ENCODE measurements at places on chromosomes 4 and X.

GRCh38 chr4:14743172-14743571 is 259.1 kb upstream of the CPEB2 start:
- no peak for DNase-seq

GRCh38 chr4:2545321-2546013 is 9.0 kb downstream of the FAM193A start:
- DNase-seq, result no peak

- no peak for DNase-seq
Observed at GRCh38 chrX:147072747-147073146, 258.2 kb upstream of the CXorf51A start.

DNA sequence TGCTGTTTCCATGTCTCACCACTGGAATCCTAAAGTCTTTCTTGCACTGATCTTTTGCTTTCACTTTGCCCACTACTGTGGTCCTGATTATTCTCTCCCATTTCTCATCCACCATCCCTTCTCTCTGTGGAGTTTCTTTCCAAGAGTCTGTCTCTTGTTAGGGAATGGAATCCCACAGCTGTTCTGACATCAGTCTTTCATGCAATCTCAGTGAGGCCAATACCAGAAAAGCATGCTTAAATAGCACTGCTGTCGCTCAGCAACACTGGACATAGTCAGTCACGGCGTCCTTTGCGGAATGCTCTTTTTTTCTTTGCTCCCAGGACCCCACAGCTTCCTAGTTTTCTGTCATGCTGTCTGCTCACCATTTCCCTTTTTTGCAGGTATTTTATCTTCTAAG is 20.1 kb downstream of the SLITRK4 start:
- no peak for DNase-seq

DNA sequence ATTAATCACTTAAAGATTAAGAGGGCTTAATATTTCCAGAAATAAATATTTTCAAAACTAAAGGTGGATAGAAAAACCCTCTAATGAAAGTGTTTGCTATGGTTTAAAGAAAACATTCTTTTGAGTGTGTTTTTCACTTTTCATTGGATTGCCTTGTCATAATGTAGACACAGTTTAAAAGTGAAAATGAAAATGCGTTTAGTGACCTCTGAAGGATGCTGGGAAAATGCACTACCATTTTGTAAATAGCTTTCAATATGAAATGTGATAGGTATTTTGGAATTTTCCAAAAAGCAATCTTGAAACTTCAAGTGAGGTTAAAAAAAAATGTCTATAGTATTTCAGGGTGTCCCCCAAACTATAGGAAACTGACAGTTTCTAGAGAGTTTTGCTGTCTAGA is 642.2 kb downstream of the C4orf33 start:
- DNase-seq, result no peak

GRCh38 chr4:122045533-122045932 is 93.7 kb upstream of the TRPC3 start:
- no peak for DNase-seq

- DNase-seq, result no peak
Observed at GRCh38 chrX:20545538-20545937, 278.8 kb upstream of the RPS6KA3 start.

DNA sequence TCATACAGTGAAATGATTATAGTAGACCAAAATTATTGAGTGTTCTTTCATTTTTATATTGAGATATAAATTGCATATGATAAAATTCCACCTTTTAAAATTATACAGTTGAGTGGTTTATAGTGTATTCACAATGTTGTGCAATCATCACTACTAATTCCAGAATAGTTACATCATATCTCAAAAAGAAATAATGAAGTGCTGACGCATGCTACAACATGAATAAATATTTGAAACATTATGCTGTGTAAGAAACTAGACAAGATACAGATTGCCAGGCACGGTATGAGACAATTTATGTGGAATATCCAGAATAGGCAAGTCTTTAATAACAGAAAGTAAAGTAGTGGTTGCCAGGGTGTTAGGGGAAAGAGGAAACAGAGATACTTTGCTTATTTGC is 871.7 kb downstream of the FAM133A start:
- DNase-seq, result no peak

GRCh38 chrX:40444133-40444532 is 136.6 kb upstream of the ATP6AP2 start:
- no peak for DNase-seq

DNA sequence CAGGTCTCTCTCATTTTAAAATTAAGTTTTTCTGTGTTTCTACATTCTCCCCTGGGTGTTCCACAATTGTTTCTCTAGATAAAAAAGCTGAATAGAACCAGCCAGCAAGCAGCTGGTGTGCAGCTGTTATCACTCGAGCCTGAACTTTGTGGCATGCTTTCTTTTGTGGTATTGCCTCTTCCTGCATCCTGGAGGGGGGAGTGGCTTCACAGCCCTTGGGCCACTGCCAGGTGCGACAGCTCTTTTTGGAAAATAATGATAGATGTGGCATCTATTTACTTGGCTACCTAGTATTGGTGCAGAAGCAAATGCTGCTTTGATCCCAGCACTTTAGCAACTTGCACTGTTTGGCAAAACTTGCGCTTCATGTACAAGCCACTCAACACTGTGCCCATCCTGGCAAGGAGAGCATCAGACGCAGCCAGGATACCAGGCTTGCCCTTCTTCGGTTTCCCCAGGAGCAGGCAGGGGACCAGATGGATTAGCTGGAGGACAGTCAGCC is 69.4 kb downstream of the HMGB2 start:
- peak; percentile 51 for DNase-seq

- DNase-seq, result no peak
Observed at GRCh38 chr4:123110685-123111084, 188.3 kb upstream of the NUDT6 start.

DNA sequence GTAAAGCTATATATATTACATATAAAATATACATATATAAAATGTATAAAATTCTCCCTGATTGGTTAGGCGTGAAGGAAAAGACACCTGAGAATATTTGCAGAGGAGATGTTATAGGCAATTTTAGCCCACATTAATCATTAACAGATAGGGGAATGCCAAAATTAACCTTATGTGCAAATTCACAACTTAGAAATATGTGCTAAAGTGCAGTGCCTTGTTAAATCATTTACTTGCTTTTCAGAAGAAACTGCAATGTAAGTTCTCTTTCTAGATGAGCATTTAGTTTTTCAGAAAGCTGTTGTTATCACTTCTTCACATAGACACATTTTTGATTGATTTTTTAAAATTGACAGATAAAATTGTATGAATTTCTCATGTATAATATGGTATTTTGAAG is 5.6 kb downstream of the TASL start:
- DNase-seq, result no peak

GRCh38 chr4:133146574-133147241 is 2.4 kb upstream of the PCDH10 start:
- DNase-seq, result no peak

DNA sequence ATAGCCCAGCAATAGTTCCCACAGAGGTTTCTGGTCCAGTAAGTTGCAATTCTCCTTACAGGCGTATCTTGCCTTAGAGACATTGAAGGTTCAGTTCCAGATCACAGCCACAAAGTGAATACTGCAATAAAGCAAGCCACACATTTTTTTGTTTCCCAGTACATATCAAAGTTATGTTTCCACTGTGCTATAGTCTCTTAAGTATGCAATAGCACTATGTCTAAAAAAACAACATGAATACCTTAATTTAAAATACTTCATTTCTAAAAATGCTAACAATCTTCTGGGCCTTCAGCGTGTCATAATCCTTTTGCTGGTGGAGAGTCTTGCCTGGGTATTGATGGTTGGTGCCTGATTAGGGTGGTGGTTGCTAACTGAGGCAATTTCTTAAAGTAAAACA is 659.1 kb downstream of the GRID2 start:
- no peak for DNase-seq

GRCh38 chr4:142813388-142813787 is 32.7 kb downstream of the INPP4B start:
- DNase-seq, result no peak

GRCh38 chrX:50183891-50184290 is 16.9 kb downstream of the AKAP4 start:
- no peak for DNase-seq

DNA sequence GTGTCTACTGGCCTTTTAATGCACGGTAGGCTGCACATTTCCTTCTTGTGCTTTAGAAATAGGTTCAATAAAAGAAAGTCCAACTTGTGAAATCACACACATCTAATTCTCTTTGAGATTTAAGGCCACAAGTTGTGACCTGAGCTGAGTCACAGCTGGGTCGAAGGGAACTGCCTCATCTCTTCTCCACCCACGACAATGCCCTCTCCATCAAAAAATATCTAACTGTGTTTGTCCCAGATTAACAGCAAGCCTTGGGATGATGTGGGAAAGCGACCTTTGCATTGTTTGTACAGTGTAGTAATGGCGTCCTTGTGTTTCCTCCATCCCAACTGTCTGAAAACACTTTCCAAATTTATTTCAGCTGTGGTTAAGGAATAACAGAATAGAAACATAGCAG is 168.9 kb downstream of the AMELX start:
- no peak for DNase-seq

DNA sequence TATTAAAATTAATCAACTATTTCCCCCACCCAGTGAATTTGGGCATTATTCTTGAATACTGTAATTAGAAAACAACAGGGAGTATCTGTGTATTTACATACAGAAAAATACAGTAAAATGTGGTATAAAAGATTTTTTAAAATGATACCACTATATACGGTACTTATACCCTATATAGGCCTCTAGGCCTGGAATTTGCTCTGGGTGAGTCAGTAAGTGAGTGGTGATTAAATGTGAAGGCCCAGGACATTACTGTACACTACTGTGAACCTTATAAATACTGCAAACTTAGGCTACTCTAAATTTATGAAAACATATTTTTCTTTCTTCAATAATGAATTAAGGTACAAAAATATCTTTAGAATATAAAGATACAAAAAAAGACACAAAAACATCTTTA is 6.3 kb upstream of the CSN3 start:
- no peak for DNase-seq

DNA sequence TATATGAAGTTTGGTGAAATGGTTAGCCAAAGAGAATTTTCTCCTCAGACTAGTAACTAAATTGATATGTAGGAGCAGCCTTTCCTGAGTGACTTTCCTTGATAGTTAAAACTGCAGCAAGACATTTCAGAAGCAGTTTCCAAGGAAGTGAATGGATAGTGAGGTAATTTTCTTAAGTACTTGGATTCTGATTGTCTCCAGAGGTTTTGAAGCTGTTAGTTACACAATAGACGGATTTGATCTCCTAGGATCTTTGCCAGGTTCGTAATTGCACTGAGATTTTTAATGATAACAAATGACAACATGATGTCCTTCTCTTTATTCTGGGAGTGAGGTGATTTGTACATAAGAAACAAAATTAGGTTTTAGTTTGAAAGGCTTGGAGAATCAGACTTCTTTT is 29.2 kb downstream of the PRRG1 start:
- no peak for DNase-seq

- no peak for DNase-seq
Observed at GRCh38 chr4:2812612-2813354, 19.9 kb downstream of the SH3BP2 start.

GRCh38 chr4:110663206-110663605 is 40.3 kb upstream of the PITX2 start:
- no peak for DNase-seq

DNA sequence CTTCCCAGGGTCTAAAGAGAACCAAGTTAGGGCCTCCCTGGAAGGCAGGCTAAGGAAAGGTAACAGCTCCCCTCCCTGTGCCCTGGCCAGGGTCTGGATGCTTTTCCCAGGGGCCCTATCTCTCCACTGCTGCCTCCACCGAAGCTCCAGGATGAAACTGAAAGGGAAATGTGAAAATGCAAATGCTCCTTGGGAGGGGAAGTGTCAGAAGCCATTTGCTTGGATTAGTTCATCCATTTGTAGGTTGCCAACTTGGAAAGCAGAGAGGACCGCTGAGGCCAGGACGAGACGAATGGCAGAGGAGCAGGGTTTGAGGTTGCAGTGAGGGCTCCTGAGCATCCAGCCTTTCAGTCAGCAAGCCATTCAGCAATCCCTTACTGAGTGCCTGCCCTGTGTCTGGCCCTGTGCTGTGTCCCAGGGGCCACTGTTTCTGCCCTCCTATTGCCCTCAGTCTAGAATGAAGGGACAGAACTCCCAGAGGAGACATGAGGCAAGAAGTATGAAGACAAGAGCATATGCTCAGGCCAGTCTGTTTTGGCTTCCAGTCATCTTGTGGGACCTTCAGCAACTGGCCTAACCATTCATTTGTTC is 45.9 kb upstream of the PGRMC1 start:
- no peak for DNase-seq

GRCh38 chr4:7736436-7737267 is 203.0 kb downstream of the AFAP1 start:
- DNase-seq, result no peak

DNA sequence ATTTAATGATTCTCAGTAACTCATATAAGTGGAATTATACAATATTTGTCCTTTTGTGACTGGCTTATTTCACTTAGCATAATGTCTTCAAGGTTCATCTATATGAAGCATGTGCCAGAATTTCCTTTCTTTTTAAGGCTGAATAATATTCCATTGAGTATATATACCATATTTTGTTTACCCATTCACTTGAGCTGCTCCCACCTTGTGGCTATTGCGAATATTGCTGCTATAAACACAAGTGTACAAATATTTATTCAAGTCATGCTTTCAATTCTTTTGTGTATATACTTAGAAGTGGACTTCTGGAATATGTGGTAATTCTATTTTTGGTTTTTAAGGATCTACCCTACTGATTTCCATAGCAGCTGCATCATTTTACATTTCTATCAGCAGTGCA is 219.1 kb downstream of the MID1 start:
- no peak for DNase-seq

DNA sequence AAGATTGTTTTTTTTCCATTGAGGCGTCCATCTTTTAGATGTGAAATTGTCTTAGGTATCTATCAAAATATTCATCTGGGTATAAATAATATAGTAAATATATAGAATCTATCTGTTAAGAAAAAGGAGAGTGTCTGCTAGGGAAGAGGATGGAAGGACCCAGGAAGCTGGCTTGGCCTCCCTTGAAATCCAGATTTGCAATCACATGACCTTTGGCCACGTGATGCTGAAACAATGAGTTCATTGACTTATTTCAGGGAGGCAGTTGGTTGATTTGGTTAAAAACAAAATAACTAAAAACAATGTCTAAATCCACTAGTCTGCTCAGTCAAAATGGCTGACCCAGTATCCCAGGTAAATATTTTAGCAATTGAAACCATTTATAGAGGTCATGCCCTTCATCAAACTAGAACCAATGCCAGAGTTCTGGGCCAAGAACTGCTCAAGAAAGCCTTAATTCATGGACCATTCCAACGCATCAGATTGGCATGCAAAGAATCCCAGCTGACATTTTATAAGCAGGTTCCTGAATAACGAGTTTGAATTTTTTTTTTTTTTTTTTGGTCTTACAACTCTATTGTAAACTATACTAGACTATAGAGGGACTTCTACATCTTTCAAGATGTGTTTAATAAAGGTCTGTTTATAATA is 172.7 kb downstream of the MID1 start:
- DNase-seq, result no peak

DNA sequence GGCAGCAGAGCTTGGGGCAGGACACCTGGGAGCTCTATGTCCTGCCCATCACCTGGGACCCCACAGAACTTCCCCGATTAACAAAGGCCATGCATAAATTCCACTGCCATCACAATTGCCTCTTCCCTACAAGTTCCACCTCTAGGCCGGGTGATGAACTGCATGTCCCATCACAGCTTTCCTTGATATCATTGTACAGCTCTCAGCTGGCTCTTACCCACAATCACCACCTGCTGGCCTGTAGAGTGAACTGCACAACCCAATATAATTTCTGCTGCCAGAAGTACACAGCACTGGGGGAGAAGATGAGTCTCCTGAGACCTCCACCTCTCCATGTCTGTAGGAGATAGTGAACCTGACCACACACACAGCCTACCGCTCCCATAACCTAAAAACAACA is 285.0 kb upstream of the AADAT start:
- no peak for DNase-seq
